ENCODE measurements at places on chromosomes 1 and 21.

- DNase-seq: peak; percentile 60
Observed at GRCh38 chr21:45950740-45951515, 30.6 kb upstream of the COL6A1 start.

DNA sequence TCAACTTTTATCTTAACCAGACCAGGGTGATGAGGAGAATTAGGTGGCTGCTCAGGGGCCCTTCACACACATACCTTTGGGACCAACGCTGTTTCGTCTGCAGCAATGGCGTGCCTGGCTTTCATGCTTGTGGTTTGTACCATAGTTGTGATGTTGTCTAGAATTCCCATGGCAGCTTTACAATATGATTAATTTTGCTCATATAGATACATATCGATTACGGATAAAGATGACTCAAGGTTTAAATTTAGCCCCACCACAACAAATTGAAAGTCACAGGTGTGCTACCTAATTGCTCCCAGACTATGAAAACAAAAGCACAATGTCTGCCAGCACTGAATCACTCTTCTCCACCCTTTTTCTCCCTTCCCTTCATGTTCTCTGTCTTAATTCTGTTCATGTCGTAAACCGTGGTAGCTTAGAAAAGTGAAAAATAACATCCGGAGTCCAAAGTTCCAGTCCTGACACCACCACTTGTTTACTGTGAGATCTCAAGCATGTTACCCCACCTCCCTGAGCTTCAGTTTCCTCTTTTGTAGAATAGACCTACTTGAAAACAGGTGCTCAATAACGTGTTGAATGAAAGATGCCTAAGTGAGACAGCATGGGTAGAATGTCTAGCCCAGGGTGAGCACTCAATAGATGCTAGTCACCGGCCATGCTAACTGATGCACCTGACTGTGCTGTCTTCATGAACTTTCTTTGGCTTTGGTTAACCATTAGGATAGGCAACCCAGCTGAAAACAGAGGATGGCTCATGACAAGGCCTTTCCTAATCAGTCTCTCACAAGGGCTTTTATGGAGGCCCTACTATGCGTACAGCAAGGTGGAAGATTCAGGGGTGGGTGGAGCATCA is 22.1 kb upstream of the JUN start:
- no peak for DNase-seq

DNA sequence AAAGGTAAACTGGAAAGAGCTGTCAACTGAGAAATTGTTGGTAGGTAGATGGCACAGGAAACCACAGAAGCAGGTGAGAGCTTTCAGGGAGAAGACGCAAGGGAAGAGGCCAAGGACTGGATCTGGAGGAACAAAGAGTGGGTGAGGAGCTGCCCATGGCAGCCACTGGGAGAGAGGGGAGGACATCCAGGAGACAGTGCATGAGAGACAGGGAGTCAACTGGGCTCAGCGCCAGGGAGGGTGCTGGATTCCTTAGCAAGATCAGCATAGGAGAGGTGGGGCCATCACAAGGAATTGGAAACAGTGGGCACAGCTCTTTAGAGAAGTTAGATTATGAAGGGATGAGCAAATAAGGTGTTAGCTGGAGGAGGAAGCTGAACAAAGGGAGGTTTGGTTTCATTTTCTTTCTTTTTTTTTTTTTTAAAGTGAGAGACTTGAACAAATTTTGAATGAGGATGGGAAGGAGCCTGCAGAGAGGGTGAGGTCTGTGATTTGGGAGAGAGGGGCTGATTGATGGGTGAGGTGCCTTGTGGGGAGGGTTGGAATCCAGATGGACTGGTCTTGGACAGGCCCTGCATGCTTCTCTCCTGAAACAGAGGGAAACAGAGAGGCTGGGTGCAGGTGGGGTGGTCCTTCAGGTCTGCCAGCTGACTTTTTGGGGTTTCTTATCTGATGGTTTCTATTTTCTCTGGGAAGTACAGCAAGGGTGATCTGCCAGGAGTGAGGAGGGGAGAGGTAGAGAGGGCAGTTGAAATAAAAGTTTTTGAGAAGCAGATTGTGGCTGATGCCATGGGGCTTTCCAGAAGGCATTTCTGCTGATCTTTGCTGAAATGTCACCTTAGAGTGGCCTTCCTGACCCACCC is 5.4 kb downstream of the CYP4B1 start:
- DNase-seq: no peak

DNA sequence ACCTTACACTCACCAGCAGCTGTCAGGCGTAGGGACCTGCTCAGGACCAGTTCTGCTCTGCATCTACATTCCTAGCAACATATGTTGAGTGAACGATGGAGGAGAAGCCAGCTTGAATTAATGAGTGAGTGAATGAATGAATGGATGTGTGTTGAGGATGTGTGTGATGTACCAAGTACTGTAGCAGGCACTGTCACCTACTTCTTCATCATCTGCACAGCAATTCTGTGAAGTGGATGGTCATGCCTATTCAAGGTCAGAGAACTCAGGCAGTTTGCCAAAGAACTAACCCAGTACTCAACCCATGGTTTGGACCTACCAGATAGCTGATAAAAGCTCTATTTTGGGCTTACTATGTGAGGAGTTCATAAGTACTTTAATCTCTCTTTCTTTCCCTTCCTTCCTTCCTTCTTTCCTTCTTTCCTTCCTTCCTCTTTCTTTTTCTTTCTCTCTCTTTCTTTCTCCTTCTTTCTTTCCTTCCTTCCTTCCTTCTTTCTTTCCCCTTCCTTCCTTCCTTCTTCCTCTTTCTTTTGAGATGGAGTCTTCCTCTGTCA is 56.9 kb downstream of the ATP1A1 start:
- no peak for DNase-seq

DNA sequence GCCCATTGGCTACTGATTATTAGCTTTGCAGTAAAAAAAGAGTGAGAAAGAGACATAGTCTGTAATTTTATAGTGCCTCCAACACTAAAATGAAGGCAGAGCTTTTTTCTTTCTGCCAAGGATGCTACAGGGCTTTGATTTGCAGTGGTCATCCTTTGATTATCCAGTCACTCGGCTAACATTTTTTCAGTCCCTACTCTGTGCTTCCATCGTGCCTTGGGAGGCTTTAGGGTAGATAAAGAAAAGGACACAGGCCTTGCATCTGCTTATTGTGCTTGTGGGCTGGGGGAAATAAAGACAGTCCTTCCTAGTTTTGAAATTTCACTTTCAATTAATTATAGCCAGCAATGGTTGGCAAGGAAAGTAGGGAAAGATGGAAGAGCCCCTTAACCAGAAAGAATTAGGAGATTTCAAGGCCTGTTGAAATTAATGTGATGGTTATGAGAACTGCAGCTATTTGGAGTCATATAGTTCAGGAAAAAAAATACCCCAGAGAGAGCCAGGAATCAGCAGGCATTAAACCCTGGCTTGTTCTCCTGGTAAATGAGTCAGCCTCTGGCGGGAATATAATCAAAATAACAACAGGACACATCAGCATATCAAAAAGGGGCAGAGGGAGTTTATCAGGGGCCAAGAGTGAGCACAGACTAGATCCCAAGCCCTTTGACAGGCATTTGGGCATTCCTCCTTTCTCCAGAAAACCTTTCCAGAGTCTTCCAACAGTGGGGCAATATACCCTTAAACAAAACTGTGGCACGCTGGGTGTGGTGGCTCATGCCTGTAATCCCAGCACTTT is 27.4 kb downstream of the CACHD1 start:
- no peak for DNase-seq

DNA sequence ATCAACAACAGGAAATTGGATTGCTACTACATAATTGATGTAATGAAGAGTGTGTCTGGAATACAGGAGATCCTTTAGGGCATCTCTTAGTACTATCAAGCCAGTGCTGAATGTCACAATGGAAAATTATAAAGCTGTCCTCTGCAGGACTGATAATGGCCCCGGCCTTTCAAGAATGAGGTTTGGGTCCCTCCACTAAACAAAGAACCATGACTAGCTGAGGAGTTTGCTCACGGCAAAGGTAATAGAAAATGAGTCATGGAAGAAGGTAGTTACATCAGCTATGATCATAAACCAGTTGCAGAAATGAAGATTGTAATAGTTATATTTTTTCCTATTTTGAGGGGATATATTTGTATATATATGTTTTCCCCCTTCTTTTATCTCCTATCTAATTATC is 145.8 kb downstream of the KCNJ6 start:
- DNase-seq: no peak

DNA sequence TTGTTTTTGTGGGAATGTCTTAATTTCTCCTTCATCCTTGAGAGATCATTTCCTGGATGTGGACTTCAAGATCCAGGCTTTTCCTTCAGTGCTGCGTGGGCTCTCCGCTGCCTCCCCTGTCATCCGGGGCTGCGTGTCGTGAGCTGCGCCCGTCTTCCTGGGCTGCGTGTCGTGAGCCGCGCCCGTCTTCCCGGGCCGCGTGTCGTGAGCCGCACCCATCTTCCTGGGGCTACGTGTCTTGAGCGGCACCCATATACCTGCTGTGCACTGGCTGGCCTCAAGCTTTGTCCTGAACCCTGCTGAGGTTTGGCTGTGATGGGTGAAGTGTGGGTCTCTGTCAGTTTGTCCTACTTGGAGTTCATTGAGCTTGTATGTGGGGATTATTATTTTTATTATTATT is 55.1 kb downstream of the PCNT start:
- no peak for DNase-seq

- no peak for DNase-seq
Observed at GRCh38 chr1:17744666-17745478, 10.3 kb upstream of the ACTL8 start.

- no peak for DNase-seq
Observed at GRCh38 chr1:6962478-6962995, 177.3 kb downstream of the CAMTA1 start.

GRCh38 chr1:10171105-10171767 is 39.1 kb upstream of the KIF1B start:
- peak; percentile 54 for DNase-seq

DNA sequence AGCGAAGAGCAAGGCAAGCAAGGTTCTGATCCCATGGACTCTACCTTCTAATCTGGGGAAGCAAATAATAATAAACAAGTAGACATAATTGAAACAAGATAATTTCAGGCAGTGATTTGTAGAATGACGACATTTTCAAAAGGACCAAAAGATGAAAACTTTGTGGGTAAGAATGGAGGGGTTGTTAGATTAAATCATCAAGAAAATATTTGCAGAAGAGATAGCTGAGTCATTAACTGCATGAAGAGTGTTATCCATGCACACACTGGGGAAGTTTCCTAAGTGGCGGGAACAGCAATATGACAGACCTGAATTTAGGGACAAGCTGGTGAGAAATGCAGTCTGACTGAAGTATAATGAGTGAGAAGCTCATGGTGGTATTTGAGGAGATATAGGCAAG is 583.1 kb upstream of the RGS18 start:
- DNase-seq: no peak

DNA sequence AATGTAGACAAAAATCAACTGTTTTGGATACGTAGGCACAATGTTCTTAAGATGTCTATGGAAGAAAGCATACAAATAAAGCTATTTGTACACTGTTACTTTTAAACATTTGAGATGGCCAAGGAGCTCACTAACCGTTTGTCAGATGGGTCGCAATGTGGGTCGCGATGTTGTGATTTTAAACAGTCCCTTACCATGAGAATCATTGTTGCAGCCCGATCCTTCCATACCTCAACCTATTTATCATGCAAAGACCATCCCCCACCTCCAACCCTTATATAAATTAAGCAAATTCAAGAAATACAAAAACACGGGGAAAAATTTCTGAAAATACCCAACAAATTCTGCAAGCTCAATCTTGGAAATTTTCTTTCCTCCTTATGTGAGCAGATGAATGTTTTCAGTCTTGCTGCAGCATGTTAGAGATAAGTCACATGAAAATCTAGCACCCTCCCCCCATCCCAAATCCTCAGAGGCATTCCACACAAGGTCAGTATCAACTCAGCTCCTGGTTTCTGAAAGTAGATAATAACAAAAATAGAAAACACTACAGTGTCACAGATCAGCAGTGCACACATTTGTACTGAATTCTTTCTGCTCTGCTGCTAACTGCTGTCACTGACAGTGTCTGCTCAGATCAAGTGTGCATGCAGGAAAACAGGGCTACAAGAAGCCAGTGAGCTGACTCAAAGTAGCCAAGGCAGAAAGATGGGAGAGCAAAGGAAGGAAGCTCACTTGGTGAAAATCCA is 92.9 kb upstream of the TTC39A start:
- DNase-seq: peak; percentile 50

- no peak for DNase-seq
Observed at GRCh38 chr1:231357187-231357772, 19.2 kb downstream of the SPRTN start.

DNA sequence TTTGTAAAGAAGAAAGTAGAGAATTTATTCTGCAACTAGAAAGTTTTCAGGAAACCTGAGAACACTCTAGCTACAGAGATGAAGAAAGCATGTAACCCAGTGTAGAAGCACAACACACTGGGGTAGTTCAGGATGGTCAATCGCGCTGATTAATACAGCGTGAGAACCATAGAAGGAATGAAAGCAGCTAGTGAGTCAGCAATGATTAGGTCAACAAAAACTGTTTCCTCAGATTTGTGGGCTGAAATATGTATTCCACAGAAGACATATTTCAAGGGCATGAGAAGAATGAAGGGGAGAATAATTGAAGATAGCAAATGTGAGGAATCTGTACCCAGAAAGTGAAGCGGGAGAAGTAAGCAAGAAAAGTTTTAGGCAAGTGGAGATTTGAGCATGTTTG is 97.8 kb upstream of the ADGRL2 start:
- DNase-seq: peak; percentile 91

DNA sequence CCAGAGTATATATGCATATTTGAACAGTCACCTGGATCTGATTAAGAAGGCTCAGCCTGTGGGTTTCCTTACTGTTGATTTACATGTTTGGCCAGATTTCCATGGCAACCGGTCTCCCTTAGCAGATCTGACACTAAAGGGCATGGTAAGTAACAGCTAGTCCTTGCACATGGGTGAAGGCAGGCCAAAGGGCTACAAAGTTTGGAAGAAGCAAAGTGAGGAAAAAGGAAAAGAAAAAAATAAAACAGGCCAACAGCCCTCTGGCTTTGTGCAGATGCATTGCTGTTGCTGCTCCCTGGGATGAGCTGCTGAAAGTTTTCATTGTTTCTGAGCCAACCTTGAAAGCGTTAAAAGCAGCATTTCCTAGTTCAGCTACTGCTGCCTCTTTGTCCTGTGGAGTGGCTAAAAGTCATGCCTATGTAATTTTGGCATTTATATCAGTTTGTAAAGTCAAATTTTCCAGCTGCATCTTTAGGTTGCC is 176.5 kb upstream of the HOOK1 start:
- peak; percentile 82 for DNase-seq

- DNase-seq: no peak
Observed at GRCh38 chr1:54651608-54652007, 10.0 kb downstream of the MROH7 start.

GRCh38 chr1:155858800-155859233 is 550 bp upstream of the SYT11 start:
- DNase-seq: peak; percentile 84

- no peak for DNase-seq
Observed at GRCh38 chr1:71641903-71642302, 561.1 kb upstream of the ZRANB2 start.

DNA sequence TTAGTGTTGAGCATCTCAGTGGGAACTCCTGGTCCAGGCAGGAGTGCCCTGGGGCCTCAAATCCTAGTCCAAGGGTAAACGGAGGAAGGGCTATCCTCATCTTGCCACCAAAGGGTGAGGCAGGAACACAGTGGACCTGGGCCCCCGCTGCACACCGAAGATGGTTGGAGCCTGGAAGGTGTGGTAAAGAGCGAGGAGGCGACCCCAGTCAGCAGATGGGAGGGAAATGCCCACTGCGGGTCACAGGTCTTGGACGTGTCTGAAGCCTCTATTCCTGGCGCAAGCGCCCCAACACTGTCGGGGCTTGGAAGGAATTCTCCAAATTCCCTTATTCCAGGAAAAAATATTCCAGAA is 38.5 kb upstream of the SYNC start:
- no peak for DNase-seq

- no peak for DNase-seq
Observed at GRCh38 chr1:211196880-211197279, 62.3 kb upstream of the RCOR3 start.

GRCh38 chr1:52112489-52112888 is 29.4 kb upstream of the ZFYVE9 start:
- no peak for DNase-seq
